MCF 10A (cell line): ENCODE measurements at places on chromosomes 2 and 18. TPM values are rescaled to one million over a fixed set of nuclear protein-coding genes. Genes with fewer than 3 reads are reported as not detected.
A peak's percentile ranks its signal among the peaks of the same experiment; 100 is the strongest.

- peak; percentile 47 for DNase-seq
These were observed 159.2 kb upstream of the RAB12 start for GRCh38 chr18:8450013-8450412.

DNA sequence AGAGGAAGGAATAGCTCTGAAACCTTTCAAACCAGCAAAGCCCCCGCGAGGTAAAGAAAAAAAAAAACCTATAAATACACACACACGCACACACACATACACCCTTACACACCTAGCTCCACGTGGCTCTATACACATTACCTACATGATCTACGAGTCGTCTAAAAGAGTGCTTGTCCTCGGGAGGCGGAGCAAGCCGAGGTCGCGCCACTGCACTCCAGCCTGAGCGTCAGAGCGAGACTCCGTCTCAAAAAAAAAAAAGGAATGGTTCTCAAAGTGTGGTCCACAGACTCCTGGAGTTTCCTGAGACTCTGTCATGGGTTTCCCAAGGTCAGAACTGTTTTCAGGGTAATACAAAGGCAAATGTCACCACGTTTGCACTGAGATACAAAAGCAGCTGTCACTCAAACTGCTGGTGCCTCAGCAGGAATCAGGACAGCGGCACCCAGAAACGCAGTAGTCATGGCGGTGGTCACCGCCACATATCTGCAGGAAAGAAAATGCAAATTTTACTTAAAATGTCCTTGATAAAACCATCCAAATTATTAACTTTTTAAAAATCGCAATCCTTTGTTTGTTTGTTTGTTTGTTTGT lies 130.0 kb upstream of the GPC1 start:
- no peak for DNase-seq

GRCh38 chr2:96940980-96941775 lies 45.2 kb downstream of the FAM178B start:
- no peak for DNase-seq

- no peak for DNase-seq
These were observed 675.2 kb upstream of the GCFC2 start for GRCh38 chr2:76385943-76386342.

DNA sequence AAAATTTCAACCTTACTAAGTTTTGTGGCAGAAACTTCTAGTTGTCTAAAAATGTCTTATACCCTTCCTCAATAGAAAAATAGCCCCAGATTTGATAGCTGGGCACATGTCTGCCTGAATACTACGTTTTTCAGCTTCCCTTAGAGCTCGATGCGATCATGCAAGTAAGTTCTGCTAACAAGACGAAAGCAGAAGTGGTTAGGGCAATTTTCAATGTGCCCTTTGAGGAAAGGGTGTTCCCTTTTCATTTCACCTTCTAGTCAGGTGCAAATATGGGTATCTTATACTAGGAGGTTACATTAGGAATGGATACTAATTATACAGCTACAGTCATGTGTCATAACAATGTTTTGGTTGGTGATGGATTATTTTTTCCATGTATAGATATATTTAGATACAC lies 1572.1 kb upstream of the LRRTM1 start:
- DNase-seq: no peak

DNA sequence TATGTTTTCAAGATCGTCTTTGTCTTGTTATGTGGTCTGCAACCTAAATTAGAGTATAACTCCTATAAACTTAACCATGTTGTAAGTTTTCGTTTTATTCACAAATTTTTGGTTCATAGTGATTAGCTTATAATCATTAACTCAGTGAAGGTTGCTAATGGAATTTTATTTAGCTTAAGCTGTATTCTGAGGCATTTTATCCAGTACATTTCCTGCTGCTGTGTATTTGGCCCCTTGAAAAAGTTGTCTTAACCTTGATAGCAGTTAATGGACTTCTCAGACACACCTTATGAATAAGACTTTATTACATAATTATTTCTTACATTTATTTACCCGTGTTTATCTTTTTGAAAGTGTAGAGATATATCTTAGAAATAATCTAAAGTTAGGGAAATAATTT lies 20.5 kb downstream of the VAPA start:
- DNase-seq: no peak

- no peak for DNase-seq
These were observed 97.5 kb upstream of the CD302 start for GRCh38 chr2:159895258-159896065.

DNA sequence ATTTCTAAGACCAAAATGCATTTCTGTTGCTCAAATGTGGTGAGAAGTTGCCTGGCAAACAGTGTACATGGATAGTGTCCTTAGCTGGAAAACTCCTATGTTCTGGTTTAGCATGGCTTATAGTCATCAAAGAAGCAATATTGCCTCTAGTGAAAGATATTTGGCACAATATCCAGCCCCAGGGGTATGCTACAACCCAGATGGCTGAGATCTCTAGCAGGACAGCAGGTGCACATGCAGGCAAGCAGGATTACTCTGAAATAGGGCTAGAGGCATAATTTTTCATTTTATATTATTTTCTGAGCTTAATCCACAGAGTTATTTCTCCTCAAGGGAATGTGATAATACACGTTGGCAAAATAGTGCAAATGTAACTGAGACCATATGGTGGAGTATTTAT lies 34.0 kb downstream of the CCDC195 start:
- DNase-seq: no peak

Gene AGXT
- not detected in 2 replicates for total RNA-seq

Gene IKZF2
- total RNA-seq: 6.0 and 8.8 TPM in 2 replicates

Gene C2orf15
- total RNA-seq: 0.74 and 0.93 TPM in 2 replicates

Gene NXPH2
- total RNA-seq: not detected in 2 replicates
